Glomerular endothelial cell (primary cell): ENCODE measurements at places on chromosomes 11 and 22. TPM values are rescaled to one million over a fixed set of nuclear protein-coding genes. Genes with fewer than 3 reads are reported as not detected.

GRCh38 chr22:44711241-44711560 is 9.2 kb downstream of the PRR5 start:
- DNase-seq, result no peak

DNA sequence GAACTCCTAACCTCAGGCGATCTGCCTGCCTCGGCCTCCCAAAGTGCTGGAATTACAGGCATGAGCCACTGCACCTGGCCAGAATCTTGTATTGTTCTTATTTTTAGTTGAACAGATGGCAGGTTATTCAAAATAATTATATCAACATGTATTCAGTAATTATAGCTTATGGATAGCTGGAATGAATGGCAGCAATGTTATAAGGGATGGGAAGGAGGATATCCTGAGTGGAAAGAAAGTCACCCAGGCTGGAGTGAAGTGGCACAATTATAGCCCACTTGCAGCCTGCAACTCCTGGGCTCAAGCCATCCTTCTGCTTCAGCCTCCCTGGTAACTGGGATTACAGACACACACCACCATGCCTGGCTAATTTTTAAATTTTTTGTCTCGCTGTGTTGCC is 88.1 kb downstream of the MED15 start:
- DNase-seq, result no peak

SART1 gene
- total RNA-seq, result 34.8 and 60.1 TPM in 2 replicates

USH1C gene
- not detected in 2 replicates for total RNA-seq

DNA sequence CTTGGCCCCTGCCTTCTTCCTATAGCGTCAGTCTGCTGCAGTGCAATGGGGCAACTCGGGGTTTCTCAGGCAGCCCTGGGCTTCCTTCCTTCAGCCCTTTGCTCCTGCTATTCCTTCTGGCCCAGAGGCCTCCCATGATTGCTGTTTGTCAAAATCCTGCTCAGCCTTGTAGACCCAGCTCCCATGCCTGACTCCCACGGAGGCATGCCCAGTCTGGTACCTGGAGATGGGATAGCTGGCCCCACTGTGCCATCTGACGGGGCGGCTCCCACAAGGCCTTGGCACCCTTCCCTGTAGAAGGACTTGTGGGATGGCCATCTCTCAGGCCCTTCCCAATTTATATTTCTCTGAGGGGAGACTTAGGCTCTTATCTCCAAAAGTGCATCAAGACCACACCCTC is 590 bp upstream of the CD6 start:
- DNase-seq, result no peak

GRCh38 chr11:27187848-27188621 is 147.4 kb downstream of the BBOX1 start:
- no peak for DNase-seq

POU2AF1 gene
- not detected in 2 replicates for total RNA-seq
